ENCODE measurements at places on chromosomes 12 and 14.

GRCh38 chr12:112850383-112850782 lies 56.4 kb upstream of the OAS1 start:
- DNase-seq, result no peak

GRCh38 chr12:41333974-41334373 lies 145.9 kb downstream of the PDZRN4 start:
- DNase-seq, result no peak

- DNase-seq, result no peak
Measured at GRCh38 chr14:69183735-69184134, 7.6 kb upstream of the EXD2 start.

- DNase-seq, result no peak
Measured at GRCh38 chr14:55914771-55915170, 203.4 kb upstream of the PELI2 start.

GRCh38 chr12:14261096-14261495 lies 104.4 kb upstream of the ATF7IP start:
- no peak for DNase-seq

- DNase-seq, result no peak
Measured at GRCh38 chr14:49918706-49919105, 25.8 kb downstream of the ARF6 start.

DNA sequence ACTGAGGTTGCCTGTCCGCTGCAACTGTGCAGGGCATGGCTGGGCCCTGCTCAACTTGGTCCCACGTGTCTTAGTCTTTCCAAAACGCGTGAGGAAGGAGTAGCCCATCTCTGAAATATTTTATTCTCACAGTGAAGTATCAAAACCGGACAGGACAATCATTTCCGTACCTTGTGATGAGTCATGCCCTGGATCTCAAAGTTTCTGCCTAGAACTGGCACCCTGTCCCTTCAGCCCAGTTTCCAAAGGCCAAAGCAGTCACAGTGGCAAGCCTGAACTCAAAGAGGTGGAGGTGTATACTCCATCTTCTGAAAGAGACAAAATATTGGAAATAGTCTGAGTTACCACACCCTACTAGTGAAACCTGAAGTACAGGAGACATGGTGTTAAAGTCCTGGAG lies 28.5 kb upstream of the SRGAP1 start:
- no peak for DNase-seq

DNA sequence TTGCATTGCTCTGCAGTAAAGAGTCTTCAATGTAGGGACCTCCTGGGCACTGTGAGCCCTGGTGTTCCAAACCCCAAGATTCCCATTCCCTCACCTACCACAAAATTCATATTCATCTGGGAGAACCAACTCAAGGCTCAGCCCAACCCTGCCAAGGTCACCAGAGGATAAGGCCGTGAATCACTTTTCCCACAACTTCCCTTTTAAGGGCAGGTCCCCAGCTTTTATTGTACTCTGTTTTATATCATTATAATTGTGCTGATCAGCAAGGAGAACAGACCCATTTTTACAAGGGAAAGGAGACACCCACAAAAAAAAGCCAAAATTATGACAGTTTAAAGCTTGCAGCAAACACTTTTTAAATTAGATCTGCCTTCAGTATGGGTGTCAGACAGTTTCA lies 363.0 kb upstream of the FKBP4 start:
- DNase-seq, result no peak

- DNase-seq, result no peak
Measured at GRCh38 chr12:49131894-49132461, 783 bp upstream of the TUBA1B start.

- DNase-seq, result no peak
Measured at GRCh38 chr12:78090266-78090665, 259.6 kb downstream of the NAV3 start.

GRCh38 chr12:6664902-6665301 lies 2.0 kb upstream of the ING4 start:
- DNase-seq, result no peak

DNA sequence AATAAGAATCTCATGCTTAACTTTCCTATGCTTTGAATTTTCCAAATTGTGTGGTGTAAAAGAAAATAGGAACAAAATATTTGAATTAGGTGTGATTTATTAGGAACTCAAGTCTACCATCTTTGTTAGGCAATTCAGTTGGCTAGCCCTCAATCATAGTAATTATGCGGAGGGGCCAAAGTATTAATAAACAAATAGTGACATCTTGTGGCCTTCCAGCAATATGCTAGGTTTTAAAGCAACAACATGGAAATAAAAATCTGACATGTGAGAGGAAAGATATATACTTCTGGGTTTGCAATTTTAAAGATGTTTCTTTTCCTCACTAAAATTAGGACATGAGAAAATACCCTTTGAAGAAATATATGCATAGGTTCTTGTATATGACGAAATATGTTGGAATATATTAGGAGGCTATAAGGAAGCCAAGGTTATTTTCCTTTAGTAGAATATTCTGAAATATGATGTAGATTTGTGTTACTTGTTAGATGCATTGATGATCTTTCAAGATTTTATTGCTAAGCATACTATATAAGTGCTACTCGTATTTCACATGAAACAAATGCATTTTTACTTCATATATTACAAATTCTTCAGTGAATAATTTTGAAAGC lies 200.4 kb downstream of the PTPRO start:
- no peak for DNase-seq

DNA sequence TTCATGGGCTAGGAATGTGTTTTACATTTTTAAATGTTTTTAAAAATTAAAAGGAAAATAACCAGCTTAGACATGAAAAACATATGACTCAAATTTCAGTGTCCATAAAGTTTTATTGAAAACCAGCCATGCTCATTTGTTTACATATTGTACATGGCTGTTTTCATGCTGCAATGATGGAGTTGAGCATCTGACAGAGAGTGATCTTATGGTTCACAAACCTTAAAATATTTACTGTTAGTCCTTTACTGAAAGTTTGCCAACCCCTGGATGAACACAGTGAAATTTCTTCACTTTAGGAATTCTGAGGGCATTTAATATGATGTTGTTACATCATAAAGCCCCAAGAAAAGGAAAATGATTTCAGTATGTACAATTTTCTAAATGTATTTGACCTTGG lies 16.1 kb downstream of the RASSF9 start:
- no peak for DNase-seq

DNA sequence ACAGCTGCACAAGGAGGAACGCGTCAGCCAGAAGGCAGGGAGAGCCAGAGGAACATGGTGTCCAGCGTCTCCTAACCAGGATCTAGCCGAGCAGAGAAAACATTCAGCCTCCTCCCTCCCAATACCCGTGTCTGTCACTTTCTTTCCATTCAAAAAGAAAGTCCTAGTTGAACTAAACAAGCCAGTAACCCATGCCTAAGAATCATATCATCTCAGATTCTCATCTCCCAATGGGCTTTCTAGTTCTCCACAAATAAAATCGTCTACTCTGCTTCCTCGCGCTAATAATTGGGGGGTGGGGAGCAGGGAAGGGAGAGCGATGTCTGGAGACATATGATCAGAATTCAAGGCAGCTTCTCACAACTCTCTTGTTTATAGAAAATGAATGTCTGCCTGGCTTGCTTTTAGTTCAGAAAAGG lies 7.4 kb downstream of the NKX2-1 start:
- no peak for DNase-seq

DNA sequence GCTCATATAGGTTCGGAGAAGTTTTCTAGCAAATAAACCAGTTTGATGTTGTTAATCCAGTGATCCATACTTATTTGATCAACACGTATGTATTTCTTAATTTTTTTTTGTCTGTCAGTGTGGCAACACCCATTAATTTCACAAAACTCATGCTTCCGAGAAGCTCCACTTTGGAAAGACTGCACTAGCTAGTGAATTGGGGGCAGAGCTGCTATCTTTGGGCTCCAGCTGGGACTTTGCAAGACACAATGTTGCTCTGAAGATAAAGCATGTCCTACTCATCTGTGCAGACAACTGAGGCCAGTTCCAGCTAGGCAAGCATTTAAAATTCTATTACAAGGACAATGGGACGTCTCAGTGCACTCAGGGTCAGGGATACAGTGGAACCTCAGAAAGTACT lies 298.4 kb downstream of the NUAK1 start:
- no peak for DNase-seq

- no peak for DNase-seq
Measured at GRCh38 chr12:3186546-3187215, 109.5 kb downstream of the TSPAN9 start.

DNA sequence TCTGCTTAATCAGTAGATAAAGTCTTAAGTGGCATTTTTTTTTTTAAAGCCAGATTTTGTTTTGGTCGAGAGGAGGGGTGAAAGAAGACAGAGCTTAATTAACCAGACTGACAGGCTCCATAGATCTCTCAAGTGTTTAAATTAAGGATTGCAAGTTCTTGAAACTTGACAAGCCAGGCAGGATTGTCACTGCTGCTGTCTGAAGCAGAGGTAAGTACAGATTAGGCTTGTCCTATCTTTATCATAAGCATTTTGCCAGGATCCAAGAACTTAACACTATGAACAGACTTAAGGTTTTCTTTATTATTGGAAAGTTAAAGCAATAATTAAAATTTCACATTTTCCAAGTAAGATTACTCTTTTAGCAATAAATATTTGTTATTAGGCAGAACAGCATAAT lies 179.6 kb upstream of the LMO3 start:
- no peak for DNase-seq

DNA sequence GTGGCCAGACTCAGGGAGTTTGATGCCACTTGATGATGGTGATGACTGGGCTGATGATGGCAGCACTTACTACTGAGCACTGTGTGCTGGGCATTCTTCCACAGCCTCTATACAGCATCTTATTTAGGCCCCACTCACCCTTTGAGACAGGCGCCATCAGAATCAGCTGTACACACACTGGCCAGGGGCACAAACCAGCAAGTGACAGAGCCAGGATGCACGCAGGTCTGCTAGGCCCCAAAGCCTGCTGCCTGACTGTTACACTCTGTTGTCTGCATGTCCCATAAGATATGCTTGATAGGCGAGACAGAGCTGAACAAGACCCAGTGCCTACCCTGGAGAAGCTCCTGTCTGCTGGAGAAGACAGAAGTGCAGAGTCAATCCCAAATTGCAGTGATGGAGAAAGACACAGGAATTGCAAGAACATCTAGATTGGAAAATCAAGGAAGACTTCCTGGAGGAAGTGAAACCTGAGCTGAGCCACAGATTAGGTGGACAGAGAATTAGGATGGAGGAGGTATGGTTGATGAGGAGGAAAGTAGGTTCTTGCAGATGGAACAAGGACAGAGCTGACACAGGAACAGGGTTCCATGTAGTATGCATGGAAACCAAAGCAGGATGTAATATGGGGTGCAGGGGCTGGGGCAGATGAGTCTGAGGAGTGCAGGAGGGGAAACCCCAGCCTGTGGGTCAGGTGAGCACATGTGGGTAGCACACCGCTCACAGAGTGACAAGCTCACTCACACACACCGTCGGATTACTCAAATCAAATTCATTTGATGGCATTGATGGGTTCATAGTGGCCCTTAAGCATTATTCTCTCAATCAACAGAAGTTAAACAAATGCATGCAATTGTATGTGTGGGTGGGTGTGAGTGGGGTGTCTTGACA lies 117.3 kb downstream of the BEGAIN start:
- no peak for DNase-seq

DNA sequence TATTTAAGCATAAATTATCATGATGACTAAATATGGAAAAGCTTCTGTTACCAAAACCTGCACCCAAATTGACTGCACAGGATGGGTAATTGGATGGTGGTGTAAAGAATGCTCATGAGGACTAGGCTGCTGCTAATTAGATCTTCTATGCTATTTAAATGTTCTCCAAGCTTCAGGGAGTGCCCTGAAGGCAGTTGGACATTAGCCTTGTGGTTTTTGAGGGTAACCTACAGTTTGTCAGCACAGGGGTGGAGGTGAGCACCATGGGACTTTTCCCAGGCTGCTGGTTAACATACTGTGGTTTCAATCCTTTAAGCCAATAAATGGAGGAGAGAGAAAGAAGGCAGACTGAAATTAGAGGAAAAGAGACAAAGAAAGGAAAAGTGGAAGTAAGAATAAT lies 145.0 kb downstream of the WIF1 start:
- no peak for DNase-seq

DNA sequence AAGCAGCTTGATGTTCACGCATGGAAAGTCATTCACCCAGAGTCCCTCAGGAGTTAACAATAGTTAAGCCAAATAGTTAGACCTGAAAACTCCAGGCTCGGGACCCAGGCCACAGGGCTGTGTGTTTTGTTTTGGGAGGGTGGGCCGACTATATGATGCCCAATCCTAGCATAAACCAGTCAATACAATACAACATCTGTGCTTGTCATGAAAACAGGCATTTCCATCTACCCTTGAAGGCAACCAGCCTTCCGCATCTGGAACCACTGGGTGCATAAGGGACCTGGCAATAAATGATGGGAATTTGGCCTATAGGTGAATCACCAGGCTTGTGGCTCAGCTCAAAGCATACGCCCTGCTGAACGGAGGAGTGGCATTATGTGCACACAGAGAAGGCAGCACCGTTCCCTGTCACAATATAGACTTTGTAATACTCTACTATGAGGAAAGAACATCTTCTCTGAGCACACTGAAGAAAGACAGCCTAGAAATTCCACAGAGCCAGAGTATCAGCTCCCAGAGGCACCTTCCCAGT lies 91.0 kb upstream of the FOXN3 start:
- DNase-seq, result no peak

DNA sequence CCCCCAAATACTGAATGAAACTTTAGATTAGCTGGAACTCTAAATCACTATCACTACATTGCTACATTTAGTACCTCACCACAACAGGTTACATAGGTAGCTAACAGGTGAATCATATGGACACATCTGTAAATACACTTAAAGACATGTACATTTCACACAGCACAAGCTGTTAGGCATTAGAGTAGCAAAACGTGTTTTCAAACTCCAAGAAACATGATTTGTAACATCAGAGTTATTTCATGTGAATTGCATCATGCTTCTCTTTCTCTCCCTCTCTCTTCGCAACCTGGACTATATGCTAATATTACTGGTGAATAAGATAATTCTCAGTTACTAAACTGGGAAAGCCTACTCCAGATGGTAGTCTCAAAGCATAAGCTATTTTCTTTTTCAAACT lies 4.3 kb downstream of the SEL1L start:
- no peak for DNase-seq

DNA sequence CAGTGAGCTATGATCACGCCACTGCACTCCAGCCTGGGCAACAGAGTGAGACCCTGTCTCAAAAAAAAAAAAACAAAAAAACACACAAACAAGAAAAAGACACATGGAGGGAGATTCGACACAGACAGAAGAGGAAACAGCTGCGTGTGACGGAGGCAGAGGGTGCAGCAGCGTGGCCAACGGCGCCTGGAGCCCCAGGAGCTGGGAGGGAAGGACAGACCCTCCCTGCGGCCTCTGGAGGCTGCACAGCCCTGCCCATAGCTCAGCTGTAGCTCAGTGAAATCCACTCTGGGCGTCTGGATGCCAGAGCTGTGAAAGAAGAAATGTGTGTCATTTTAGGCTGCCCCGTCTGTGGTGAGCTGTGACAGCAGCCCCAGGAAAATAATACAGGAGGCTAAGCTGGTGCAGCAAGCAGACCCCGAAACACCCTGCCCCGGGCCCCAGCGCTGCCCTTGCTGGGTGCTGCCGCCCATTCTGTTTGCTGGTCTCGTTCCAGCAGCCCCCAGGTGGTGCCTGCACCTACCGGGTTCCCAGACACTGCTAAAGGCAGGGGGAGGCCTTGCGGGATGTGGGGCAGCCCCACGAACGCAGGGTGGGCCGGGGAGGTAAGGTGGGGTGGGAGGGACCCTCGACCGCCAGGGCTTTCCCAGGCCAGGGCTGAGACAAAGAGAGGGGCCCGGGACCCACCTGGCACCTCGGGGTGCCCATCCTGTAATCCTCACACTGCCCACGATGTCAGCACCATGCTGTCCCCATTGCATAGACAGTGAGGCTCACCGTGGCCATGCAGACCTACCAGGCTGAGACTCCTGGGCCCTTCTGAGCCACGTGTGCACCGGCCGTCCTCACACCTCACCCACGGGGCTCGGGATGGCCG lies 21.2 kb downstream of the GALNT9 start:
- no peak for DNase-seq

Data from body of pancreas (tissue), 4 donors.